ENCODE measurements at places on chromosomes 12 and 14. TPM values are rescaled to one million over a fixed set of nuclear protein-coding genes. Genes with fewer than 3 reads are reported as not detected.

Gene FMNL3
- 20.8 TPM for total RNA-seq

Gene RDH12
- not detected for total RNA-seq

Gene LRRC10
- not detected for total RNA-seq

Gene WNT5B
- 3.1 TPM for total RNA-seq

Gene RTL1
- total RNA-seq, result not detected

Gene KCNK10
- total RNA-seq, result not detected

Data from fibroblast of the aortic adventitia (primary cell).